ENCODE measurements at places on chromosomes 12 and 14. TPM values are rescaled to one million over a fixed set of nuclear protein-coding genes. Genes with fewer than 3 reads are reported as not detected.

DNA sequence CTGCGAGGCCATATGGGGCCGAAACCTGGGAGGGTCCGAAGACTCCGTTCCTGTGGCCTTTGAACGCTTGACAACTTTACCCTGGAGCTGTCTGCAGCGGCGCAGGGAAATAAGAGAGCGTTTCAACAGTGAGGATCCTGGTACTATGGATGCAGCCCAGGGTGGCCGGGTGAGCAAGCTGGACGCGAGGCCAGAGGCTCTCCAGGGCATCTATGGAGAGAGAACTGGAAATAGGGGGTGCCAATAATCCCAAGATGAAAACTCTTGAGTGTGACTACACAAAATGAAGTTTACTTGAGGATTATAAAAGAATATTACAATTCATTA, 1.1 kb upstream of the ABCC9 start:
- DNase-seq, result no peak
- no peaks in the 10 kb centered on the region for H3K27me3 ChIP-seq
- H3K36me3 ChIP-seq, result no peaks in the 10 kb centered on the region
- no peaks in the 10 kb centered on the region for H3K4me1 ChIP-seq

The HCAR1 gene
- 0.33 TPM for total RNA-seq

DNA sequence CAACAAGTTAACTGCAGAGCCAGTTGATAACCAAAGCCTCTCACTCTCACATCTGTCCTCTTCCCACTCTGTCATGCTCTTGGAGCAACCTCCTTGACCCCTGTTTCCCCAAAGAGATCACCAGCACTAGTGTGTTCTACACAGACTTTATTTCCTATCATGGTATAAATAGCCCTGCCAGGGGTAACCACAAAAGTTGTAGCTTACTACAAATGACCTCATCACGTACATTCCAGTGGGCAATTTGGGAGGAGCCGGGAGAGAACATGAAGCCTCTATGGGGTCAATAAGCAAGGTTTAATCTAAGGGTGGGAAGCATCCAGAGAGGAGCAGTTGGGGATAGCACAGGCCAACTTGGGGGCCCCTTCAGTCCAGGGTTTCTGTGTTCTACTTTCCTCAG, 186.5 kb downstream of the KCNA5 start:
- no peaks in the 10 kb centered on the region for H3K36me3 ChIP-seq
- no peaks in the 10 kb centered on the region for H3K27me3 ChIP-seq
- H3K27ac ChIP-seq, result no peak overlapping the region
- H3K4me1 ChIP-seq, result no peaks in the 10 kb centered on the region

The MANSC4 gene
- not detected for total RNA-seq

- H3K4me1 ChIP-seq, result no peaks in the 10 kb centered on the region
- no peaks in the 10 kb centered on the region for H3K27me3 ChIP-seq
- no peak overlapping the region for H3K4me3 ChIP-seq
- DNase-seq, result no peak
- H3K27ac ChIP-seq, result no peak overlapping the region
- no peaks in the 10 kb centered on the region for H3K36me3 ChIP-seq
Measured at GRCh38 chr12:3456809-3457208, 34.2 kb upstream of the PRMT8 start.

DNA sequence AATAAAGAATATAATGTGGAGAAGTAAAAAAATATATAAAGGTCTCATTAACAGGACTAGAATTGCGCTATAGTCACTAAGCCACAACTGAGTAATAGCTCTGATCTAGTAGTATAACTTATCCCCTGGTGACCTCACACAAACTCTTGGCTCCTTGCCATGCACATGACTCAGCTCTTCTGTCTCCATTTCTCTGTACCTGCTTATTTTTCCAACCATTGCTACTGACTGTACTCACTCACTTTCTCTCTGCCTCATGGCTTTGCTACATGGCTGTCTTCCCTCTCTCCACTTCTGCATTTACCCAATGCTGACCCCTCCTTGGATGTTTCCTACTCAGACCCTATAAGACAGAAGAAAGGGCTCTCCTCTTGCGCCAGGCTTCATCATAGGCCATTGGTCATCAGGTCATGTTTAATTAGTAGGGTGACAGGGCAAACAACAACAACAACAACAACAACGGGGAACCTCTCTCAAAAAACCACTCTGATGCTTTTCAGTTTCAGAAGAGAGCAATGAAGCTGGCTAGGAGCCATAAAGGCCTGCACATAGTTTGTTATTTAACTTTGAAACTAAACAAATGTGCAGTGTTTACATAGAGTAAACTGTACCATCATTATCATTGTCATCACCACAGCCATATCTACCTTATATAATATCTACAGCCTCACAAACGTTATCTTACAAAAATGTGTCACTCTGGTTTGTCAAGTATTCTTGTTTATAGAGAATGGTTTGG, 25.6 kb upstream of the KRAS start:
- no peaks in the 10 kb centered on the region for H3K36me3 ChIP-seq
- H3K27me3 ChIP-seq, result no peaks in the 10 kb centered on the region
- H3K27ac ChIP-seq, result no peak overlapping the region
- H3K4me1 ChIP-seq, result peaks cover 6% of the 10 kb centered on the region
- DNase-seq, result no peak

- no peaks in the 10 kb centered on the region for H3K36me3 ChIP-seq
- H3K4me3 ChIP-seq, result no peak overlapping the region
- no peaks in the 10 kb centered on the region for H3K4me1 ChIP-seq
- DNase-seq, result no peak
- H3K27ac ChIP-seq, result no peak overlapping the region
Measured at GRCh38 chr12:21710958-21711775, 53.5 kb upstream of the LDHB start.

GRCh38 chr14:100285021-100285912, 21.0 kb downstream of the SLC25A29 start:
- H3K27me3 ChIP-seq, result no peaks in the 10 kb centered on the region
- H3K4me3 ChIP-seq, result peak overlapping the region; percentile 70
- DNase-seq, result peak; percentile 74
- peak overlapping the region; percentile 95 for H3K27ac ChIP-seq
- peaks cover 46% of the 10 kb centered on the region for H3K4me1 ChIP-seq

GRCh38 chr14:68741839-68742470, 50.9 kb downstream of the ZFP36L1 start:
- H3K27ac ChIP-seq, result no peak overlapping the region
- DNase-seq, result peak; percentile 15
- no peaks in the 10 kb centered on the region for H3K36me3 ChIP-seq
- no peaks in the 10 kb centered on the region for H3K27me3 ChIP-seq
- peaks cover 2% of the 10 kb centered on the region for H3K4me1 ChIP-seq

Data from upper lobe of left lung (tissue), 6 donors.